Activated CD4-positive, alpha-beta T cell treated with anti-CD3 and anti-CD28 coated beads, Interleukin-2, amount 10 ng/mL, durations not matched to agents 7 days and 5 days (primary cell): ENCODE measurements at places on chromosomes 5 and 9.
A peak's percentile ranks its signal among the peaks of the same experiment; 100 is the strongest.

DNA sequence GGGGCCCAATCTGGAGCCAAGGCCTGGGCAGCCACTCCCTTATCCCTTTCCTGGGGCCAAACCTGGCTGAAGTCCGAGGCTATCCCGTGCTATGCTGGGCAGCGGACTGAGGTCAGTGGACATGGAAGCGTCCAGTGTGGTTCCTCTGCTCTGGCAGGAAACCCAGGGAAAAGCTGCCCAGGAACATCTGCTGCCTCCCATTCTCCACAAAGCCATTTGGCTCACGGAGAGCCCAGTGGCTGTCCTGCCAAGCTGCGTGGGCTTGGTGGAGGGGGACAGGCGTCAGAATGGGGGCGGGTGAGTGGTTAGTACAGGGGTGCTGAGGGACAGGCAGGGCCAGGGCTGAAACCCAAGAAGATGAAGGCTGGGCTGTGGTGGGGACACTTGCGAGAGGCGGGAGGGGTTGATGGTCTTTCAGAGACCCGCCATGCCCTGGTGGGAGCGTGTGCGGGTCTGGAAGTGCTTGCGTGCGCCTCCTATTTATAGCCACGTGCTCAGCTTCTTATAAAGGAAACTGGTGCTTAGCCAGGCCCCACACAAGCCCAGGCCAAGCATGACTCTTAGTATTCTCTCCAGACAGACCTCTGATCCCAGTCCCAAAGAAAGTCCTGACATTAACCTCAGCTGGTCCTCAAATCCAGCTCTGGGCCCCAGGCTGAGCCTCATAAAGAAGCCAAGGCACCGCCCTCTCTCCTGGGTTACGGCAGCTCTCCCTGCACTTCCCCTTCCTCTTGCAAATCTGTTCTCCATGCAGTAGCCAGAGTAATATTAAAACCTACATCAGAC, 9.4 kb upstream of the SLC6A7 start:
- H3K4me1 ChIP-seq: no peaks in the 10 kb centered on the region
- no peak overlapping the region for H3K4me3 ChIP-seq
- DNase-seq: no peak
- no peak overlapping the region for H3K27ac ChIP-seq

GRCh38 chr9:86846656-86847055, 100.7 kb downstream of the GAS1 start:
- peaks cover 4% of the 10 kb centered on the region for H3K27me3 ChIP-seq
- no peak overlapping the region for H3K4me3 ChIP-seq
- no peak for DNase-seq
- H3K4me1 ChIP-seq: no peaks in the 10 kb centered on the region

- H3K4me1 ChIP-seq: no peaks in the 10 kb centered on the region
- no peaks in the 10 kb centered on the region for H3K27me3 ChIP-seq
- H3K36me3 ChIP-seq: no peaks in the 10 kb centered on the region
- H3K4me3 ChIP-seq: no peak overlapping the region
These were observed 90.5 kb upstream of the TRIM32 start for GRCh38 chr9:116596646-116597045.

GRCh38 chr5:111680737-111681413, 76.1 kb downstream of the NREP start:
- no peak for DNase-seq
- no peak overlapping the region for H3K4me3 ChIP-seq

DNA sequence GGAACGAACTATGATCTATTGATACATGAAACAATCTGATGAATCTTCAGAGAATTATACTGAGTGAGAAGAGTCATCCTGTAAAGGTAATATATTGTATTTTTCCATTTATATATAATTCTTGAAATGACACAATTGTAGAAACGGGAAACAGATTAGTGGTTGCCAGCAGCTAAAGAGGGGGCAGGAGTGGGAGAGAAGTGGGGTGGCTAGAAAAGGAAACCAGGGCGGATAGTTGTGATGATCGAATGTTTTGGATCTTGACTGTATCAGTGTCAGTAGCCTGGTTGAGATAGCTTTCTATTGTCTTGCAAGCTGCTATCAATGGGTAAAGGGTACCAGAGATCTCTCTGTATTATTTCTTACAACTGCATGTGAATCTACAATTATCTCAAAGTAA, 17.7 kb upstream of the RAPGEF1 start:
- H3K27ac ChIP-seq: no peak overlapping the region
- no peaks in the 10 kb centered on the region for H3K36me3 ChIP-seq
- no peak overlapping the region for H3K4me3 ChIP-seq
- peaks cover 6% of the 10 kb centered on the region for H3K4me1 ChIP-seq
- no peak for DNase-seq

- peaks cover 2% of the 10 kb centered on the region for H3K27me3 ChIP-seq
- H3K4me3 ChIP-seq: peak overlapping the region; percentile 90
- H3K27ac ChIP-seq: peak overlapping the region; percentile 95
- H3K4me1 ChIP-seq: peaks cover 31% of the 10 kb centered on the region
These were observed 62.4 kb upstream of the FSD1L start for GRCh38 chr9:105385381-105385985.

- H3K4me1 ChIP-seq: peaks cover 2% of the 10 kb centered on the region
- H3K27ac ChIP-seq: no peak overlapping the region
- no peak overlapping the region for H3K4me3 ChIP-seq
- DNase-seq: peak; percentile 6
These were observed 53.9 kb upstream of the TMEM171 start for GRCh38 chr5:73066466-73066865.

DNA sequence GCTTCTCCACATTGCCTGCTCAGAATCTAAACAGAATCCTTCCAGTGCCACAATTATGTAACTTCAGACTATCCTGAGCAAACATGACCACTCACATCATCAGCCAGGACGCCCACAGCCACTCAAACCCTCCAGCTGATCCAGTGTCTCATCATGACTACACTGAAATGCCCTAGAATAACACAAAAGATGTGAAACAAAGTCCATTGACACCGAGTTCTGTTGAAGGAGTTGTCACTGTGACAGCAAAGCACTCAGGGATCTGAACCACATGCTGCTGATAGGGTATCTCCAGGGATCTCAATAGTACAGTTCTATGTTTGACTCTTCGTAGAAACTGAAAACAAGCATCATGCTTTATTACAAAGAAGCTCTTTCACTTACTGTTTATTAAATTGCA, 150.2 kb downstream of the GABBR2 start:
- no peaks in the 10 kb centered on the region for H3K4me1 ChIP-seq
- no peak overlapping the region for H3K4me3 ChIP-seq

- no peaks in the 10 kb centered on the region for H3K27me3 ChIP-seq
- H3K36me3 ChIP-seq: peaks cover 21% of the 10 kb centered on the region
- H3K4me1 ChIP-seq: no peaks in the 10 kb centered on the region
- no peak overlapping the region for H3K27ac ChIP-seq
These were observed 34.5 kb downstream of the CEP72 start for GRCh38 chr5:646396-647201.

DNA sequence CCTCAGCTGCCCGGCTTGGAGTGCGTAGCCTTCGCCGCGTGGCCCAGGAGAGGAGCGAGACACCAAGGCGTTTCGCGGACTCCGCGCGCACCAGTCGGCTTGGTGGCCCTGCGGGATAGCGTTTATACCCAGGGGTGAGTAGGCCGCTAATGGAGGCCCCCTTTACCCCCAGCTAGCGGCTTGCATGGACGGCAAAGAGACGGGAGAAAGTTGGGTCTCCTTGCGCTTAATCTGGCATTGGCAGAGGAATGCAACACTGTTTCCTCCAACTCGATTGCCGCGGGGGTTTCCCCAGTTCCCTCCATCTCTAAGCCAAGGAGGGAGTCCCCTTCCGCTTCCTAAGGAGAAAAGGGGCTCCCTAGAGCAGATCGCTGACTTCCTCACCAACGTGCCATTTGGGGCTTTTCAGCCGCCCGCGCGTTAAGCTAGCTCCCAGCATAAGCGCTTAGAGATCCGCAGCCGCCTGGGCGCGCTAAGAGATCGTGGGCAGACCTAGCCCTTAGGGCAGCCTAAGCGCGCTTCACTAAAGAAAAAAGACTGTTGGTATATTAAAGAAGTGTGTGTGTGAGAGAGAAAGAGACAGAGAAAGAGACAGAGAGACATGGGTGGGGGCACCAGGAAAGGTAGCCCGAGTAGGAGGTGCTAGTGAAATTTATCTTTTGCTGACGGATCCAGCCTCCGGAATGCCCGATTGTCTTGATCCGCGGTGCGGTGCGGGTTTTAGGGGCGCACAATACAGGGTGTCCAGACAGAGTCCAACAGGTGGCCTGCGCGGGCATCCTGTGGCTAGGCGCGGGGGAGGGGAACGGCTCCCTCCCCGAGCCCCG, 597.9 kb upstream of the SGCD start:
- DNase-seq: no peak
- H3K4me3 ChIP-seq: no peak overlapping the region
- peaks cover 47% of the 10 kb centered on the region for H3K27me3 ChIP-seq
- no peaks in the 10 kb centered on the region for H3K4me1 ChIP-seq

GRCh38 chr9:122223435-122223834, 5.3 kb downstream of the LHX6 start:
- no peak for DNase-seq
- H3K4me3 ChIP-seq: no peak overlapping the region
- H3K4me1 ChIP-seq: peaks cover 16% of the 10 kb centered on the region
- no peaks in the 10 kb centered on the region for H3K36me3 ChIP-seq

- no peak for DNase-seq
- H3K4me3 ChIP-seq: no peak overlapping the region
- H3K36me3 ChIP-seq: peaks cover 9% of the 10 kb centered on the region
- peaks cover 74% of the 10 kb centered on the region for H3K4me1 ChIP-seq
- peaks cover 4% of the 10 kb centered on the region for H3K27me3 ChIP-seq
These were observed 69.0 kb downstream of the MVB12B start for GRCh38 chr9:126395439-126396212.

- DNase-seq: no peak
- H3K4me1 ChIP-seq: peaks cover 40% of the 10 kb centered on the region
- H3K27me3 ChIP-seq: no peaks in the 10 kb centered on the region
- H3K27ac ChIP-seq: no peak overlapping the region
- H3K4me3 ChIP-seq: no peak overlapping the region
- H3K36me3 ChIP-seq: peaks cover 48% of the 10 kb centered on the region
These were observed 35.1 kb upstream of the ZCCHC7 start for GRCh38 chr9:37085233-37085632.

DNA sequence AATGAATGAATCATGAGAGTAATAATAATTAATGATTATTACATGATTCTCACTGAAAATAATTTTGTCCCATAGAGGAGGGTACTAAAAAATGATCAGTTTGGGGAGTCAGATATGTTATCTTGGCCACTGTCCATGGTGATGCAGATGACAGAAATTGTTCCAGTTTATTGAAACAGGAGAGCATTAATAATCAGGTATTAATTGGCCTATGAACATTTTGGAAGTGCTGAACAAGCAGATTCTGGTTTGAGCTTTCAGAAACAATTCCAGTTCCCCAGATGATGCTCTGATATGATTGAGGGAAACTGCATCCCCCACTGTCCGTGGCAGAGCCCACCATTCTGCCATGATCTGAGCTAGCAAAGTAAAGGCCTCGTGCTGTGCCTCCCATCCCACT, 345.2 kb downstream of the ZSWIM6 start:
- H3K36me3 ChIP-seq: no peaks in the 10 kb centered on the region
- DNase-seq: no peak
- H3K4me1 ChIP-seq: no peaks in the 10 kb centered on the region
- no peak overlapping the region for H3K4me3 ChIP-seq

GRCh38 chr5:81924442-81924841, 47.4 kb upstream of the ATG10 start:
- H3K27me3 ChIP-seq: no peaks in the 10 kb centered on the region
- no peaks in the 10 kb centered on the region for H3K36me3 ChIP-seq
- no peak overlapping the region for H3K4me3 ChIP-seq
- H3K4me1 ChIP-seq: no peaks in the 10 kb centered on the region
- no peak overlapping the region for H3K27ac ChIP-seq

DNA sequence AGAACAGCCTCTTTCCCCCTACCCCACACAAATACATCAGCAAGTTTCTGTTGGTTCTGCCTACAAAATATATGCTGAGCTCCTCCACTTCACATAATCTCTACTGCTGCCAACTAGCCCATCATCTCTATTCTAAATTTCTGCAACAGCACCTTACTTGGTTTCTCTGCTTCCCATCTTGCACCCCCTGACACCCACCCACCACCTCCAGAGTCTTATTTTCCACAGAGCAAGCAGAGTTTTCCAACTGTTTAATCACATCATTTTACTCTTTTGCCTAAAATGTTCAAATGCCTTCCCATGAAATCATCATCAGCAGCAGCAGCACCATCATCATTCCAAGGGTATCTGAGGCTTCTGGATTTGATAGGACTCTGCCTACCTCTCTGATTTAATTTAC, 295.7 kb downstream of the CTNND2 start:
- H3K4me1 ChIP-seq: no peaks in the 10 kb centered on the region
- H3K4me3 ChIP-seq: no peak overlapping the region
- no peaks in the 10 kb centered on the region for H3K36me3 ChIP-seq
- no peaks in the 10 kb centered on the region for H3K27me3 ChIP-seq
- H3K27ac ChIP-seq: no peak overlapping the region
- DNase-seq: no peak

- H3K27me3 ChIP-seq: no peaks in the 10 kb centered on the region
- no peaks in the 10 kb centered on the region for H3K36me3 ChIP-seq
- H3K4me3 ChIP-seq: no peak overlapping the region
These were observed 39.6 kb upstream of the IDNK start for GRCh38 chr9:83583151-83584014.

- peaks cover 20% of the 10 kb centered on the region for H3K4me1 ChIP-seq
- H3K4me3 ChIP-seq: no peak overlapping the region
- H3K27me3 ChIP-seq: peaks cover 3% of the 10 kb centered on the region
- H3K36me3 ChIP-seq: peaks cover 6% of the 10 kb centered on the region
These were observed 3.2 kb upstream of the C5orf63 start for GRCh38 chr5:127076315-127077129.

DNA sequence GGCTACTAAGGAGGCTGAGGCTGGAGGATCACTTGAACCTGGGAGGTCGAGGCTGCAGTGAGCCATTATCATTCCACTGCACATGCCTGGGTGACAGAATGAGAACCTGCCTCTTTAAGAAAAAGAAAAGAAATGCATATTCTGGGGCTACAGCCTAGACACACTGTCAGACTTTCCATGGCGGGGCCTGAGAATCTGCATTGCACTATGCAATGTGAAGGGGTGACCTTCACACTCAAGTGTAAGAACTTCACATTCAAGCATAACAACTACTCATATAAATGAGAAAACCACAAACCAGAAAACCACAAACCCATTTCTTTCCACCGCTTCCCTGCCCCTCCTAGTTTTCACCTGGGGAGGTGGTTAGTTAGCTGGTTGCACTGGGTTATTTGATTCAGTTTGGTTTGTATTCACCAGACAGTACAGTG, 18.0 kb upstream of the FBP2 start:
- peaks cover 52% of the 10 kb centered on the region for H3K27me3 ChIP-seq
- peaks cover 12% of the 10 kb centered on the region for H3K4me1 ChIP-seq
- H3K27ac ChIP-seq: peak overlapping the region; percentile 31
- peak; percentile 45 for DNase-seq
